Activated naive CD4-positive, alpha-beta T cell treated with Interleukin-2 at 50 U/mL for 16 hours (primary cell): ENCODE measurements at places on chromosomes 6 and 20.

DNA sequence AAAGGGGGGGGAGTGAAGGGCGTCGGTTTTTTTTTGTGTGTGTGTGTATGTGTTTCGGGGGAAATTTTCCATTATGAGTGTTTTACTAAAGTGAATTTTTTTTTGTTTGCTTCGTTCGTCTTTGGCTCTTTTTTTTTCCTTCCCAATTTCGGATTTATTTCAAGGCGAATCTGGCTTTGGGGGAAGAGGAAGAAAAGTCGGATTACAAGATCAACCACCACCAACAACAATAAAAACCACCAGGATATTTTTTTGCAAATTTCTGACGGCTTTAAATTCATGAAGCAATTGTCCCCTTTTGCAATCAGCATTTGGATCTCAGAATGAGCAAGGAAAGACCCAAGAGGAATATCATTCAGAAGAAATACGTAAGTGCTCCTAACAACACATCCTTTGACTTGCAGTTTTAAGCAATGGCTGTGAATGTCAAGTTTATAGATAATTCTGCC, 372 bp downstream of the JARID2 start:
- DNase-seq, result no peak

DNA sequence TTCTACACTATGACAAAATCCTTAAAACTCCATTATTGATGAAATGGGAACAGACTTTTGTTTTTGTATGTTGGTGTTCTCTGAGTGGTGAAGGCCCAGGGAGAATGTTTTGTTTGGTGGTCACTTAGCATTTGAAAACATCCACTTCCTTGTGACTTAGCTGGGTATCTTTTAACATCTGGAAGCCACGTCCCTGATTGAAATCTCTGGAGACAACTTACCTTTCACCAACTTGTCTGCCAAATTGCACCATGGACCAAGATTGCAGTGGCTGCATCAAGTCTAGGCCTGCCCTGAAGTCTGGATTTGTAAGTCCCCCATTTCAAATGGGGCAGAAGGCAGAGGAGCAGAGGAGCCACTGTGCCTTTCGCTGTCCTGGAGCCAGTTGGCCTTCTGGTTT, 534 bp upstream of the EFCAB8 start:
- no peak for DNase-seq

DNA sequence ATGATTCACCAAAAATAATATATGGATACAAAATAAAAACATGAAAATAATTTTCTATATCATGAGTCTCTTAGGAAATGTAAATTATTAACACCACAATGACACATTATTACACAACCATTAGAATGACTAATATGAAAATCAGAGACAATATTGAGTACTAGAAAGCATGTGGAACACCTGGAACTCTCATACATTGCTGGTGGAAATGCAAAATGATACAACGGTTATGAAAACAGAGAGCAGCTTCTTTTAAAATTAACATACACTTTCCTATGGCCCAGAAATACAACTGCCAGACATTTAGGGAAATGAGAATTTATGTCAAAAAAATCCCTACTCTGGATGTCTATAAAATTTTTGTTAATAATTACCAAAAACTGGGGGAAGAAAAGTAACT, 853.3 kb upstream of the MAN1A1 start:
- no peak for DNase-seq

- DNase-seq, result no peak
Observed at GRCh38 chr20:63186528-63187316, 29.2 kb downstream of the YTHDF1 start.

GRCh38 chr6:44045672-44046015, 81.6 kb downstream of the MRPL14 start:
- no peak for DNase-seq

- DNase-seq, result no peak
Observed at GRCh38 chr6:21987501-21987957, 309.3 kb downstream of the PRL start.

- DNase-seq, result peak; percentile 22
Observed at GRCh38 chr6:130381459-130382380, 15.9 kb downstream of the TMEM200A start.

DNA sequence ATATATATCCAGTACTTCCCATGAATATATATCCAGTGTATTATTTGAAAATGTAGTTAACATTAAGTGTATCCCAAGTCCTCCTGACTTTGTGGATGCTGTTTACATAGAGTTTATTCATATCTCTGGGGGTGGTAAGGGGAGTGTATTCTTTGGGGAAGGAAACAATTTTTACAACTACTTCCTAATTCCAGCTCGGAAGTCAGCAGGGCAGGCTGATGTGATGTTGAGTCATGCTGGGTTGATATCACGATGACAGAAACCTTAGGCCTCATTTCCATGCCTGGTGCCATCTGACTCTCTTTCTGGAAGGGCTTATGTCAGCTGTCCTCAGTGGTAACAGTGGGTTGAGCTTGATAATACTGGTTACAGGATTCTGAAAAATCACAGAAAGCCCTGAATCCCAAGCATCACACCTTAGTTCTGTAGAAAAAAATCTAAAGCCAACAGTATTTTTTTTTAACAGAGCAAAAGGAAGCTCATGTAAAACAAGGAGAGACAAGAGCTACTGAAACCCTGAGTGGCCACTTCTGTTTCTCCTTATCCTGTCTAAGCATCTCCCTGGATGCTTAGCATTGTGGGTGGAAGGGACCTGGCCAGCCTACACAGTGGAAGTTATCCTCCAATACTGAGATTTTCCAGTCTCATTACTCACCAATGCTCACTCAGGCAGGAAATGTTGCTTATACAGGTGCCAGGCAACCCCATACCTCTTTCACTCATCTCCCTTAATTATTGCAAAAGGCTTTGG, 75.2 kb upstream of the IYD start:
- DNase-seq, result no peak

GRCh38 chr20:38298768-38299288, 5.1 kb upstream of the BPI start:
- DNase-seq, result no peak

- DNase-seq, result peak; percentile 54
Observed at GRCh38 chr20:58907320-58908137, 55.0 kb downstream of the GNAS start.

DNA sequence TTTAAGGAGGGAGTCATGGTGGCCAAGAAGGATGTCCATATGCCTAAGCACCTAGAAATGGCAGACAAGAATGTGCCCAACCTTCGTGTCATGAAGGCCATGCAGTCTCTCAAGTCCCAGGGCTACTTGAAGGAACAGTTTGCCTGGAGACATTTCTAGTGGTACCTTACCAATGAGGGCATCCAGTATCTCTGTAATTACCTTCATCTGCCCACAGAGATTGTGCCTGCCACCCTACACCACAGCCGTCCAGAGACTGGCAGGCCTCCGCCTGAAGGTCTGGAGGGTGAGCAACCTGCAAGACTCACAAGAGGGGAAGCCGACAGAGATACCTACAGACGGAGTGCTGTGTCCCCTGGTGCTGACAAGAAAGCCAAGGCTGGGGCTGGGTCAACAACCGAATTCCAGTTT, 115.0 kb downstream of the HFE start:
- no peak for DNase-seq

GRCh38 chr6:83403191-83403590, 27.7 kb downstream of the ME1 start:
- no peak for DNase-seq

- no peak for DNase-seq
Observed at GRCh38 chr20:46872328-46873211, 22.1 kb upstream of the EYA2 start.

DNA sequence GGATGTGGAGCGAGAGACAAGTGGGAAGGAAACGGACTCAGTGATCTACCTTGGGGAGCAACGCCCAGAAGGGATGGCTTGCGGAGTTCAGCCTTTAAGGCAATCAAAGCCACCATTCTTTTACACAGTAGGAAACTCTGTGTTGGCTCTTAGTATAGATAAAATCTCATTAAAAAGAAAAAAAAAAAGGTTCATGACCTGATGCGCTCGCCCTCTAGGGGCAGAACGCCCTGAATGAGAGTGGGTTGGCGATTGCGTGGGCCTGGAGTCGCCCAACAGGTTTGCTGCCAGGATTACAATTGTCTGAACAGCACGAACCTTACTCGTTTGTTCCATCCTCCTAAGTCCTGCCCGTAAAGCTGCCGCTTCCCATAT, 1.2 kb downstream of the TPD52L1 start:
- peak; percentile 13 for DNase-seq

DNA sequence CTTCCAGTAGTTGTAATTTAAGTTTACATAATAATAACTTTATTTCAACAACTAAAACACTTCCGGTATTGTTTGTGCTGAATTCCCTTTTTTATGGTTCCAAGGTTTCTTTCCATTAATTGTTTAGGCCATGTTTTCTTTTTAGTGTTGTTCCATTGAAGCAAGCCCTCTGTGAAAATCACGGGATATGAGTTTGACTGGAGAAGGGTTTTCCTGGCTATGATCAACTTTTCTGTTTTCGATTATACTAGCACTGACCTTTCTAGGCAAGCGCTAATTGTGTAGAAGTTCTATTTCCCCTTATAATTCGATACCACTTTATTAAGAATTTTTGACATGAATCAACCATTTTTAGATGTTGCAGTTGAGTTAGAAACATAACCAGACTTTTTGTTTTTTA, 2.4 kb downstream of the LAMA2 start:
- no peak for DNase-seq

DNA sequence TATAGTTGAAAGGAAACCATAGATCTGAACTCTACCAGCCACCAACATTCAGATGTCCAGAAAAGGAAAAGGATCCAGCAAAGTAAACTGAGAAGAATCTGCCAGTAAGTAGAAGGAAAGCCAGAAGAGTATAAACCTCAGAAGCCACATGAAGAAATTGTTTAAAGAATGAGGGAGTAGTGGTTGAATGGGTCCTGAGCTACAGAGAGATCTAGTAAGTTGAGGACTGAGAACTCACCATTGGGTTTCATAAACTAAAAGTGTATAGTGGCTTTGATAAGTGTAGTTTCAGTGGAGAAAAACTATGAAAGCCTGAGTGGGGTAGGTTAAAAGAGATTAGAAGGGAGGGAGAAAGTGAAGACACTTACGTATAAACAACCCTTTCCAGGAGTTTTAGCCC, 32.0 kb upstream of the SUMO4 start:
- no peak for DNase-seq

DNA sequence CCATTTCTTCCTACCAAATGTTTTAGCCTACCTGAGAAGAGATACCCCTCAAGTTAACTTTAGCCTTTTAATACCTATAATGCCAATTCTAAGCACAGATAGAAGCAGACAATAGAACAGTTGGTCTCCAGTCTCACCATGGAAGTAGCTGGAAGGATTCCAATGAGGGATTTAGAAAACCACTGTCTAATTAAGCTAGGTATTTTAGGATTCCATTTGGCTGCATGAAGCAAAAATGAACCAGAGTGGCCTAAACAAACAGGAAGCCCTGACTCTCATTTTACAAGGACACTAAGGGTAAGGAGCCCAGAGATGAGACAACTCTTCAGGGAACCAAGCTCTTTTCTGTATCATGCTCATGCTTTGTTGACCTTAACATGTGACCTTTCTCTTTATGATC, 199.2 kb downstream of the ALDH8A1 start:
- no peak for DNase-seq

GRCh38 chr6:33418690-33419291, 884 bp upstream of the CUTA start:
- DNase-seq, result peak; percentile 68

DNA sequence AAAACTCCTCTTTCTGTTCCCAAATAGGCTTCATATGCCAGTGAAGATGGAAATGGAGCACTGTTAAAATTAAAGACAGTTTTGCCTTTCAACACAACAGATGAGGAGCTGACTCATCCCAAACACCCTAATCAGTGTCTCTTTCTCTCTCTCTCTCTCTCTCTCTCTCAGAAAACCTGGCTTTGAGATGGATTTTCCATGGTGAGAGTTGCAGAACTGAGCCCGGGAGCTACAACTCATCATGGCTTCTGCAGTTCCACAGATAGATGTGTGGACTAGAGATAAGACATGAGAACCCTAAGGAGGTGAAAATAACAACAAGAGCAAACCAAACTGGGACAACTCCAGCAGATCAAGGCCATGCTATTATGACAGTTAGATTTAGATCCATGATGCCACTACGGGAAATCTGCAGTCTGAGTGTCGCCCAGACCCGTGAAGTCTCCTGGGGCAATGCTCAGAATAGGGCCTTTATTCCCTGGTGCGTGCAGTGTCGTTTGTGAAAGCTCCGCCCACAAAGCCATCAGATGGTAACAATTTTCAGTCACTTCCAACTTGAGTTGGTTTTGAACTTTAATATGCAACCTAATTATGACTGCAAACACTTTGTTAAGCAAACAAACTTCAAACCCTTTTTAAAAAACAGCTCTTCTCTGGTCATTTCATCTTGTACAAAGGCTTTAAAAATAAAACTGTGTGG, 338.2 kb upstream of the PREP start:
- no peak for DNase-seq

GRCh38 chr6:81906709-81907204, 154.3 kb upstream of the TENT5A start:
- DNase-seq, result no peak

DNA sequence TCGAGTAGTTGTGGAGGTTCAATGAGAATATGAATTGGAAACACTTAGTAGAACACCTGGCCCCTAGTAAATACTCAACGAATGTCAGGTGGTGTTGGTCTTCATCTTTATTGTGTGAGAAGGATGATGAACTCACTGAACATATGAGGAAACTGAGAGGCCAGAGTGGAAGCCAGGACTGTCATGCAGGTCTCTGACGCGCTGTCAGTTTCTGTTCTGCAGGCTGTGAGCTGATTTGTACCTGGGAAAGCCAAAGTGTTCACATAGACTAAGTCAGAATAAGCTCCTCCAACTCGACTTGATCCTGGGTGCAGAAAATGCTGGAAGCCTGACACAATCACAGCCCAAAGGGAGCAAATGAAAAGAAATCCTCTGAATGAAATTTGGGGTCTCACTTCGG, 222.2 kb downstream of the LY86 start:
- no peak for DNase-seq

GRCh38 chr6:37381579-37381978, 27.8 kb downstream of the RNF8 start:
- DNase-seq, result peak; percentile 7

GRCh38 chr6:26532699-26533531, 5.3 kb upstream of the HMGN4 start:
- peak; percentile 91 for DNase-seq

DNA sequence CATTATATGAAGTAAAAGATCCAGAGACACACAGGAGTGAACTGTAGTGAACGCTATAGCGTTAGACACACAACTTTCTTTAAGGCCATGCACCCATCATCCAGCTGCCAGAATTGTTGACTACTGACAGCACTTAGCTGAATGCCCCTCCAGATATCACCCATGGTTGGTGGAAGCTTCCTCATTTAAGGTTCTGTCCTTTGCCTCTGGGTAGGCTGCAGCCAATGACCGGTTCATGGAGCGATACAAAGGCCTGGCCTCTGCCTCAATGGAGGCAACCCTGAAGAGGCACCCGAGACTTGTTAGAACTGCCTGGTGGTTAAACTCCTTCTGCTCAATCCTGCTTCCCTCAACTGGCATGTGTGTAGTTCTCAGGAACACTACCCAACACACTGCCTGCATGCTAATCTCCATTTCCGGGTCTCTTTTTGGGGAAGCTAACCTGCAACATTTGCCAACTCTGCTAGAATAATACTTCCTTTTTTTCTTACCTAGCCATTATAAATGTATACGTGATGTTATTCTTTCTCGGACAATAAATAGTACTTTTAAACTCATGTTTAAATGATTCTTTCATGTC, 49.8 kb upstream of the THEMIS start:
- DNase-seq, result no peak

GRCh38 chr6:37856285-37856684, 36.8 kb downstream of the ZFAND3 start:
- no peak for DNase-seq
